Glomerular endothelial cell (primary cell): ENCODE measurements at places on chromosomes 1 and 21. TPM values are rescaled to one million over a fixed set of nuclear protein-coding genes. Genes with fewer than 3 reads are reported as not detected.

HSD3B2 gene
- not detected in 2 replicates for total RNA-seq

ASCL5 gene
- not detected in 2 replicates for total RNA-seq

KIRREL1 gene
- total RNA-seq, result 60.3 and 86.7 TPM in 2 replicates

AMY1A gene
- total RNA-seq, result not detected in 2 replicates

C2CD4D gene
- not detected in 2 replicates for total RNA-seq

CHI3L2 gene
- not detected in 2 replicates for total RNA-seq

AMY1B gene
- total RNA-seq, result not detected in 2 replicates

GSTM4 gene
- total RNA-seq, result 2.0 and 3.3 TPM in 2 replicates

HSD3B1 gene
- not detected in 2 replicates for total RNA-seq

CLDN14 gene
- total RNA-seq, result 6.1 and 7.9 TPM in 2 replicates

LEFTY2 gene
- total RNA-seq, result not detected in 2 replicates

ACTN2 gene
- not detected in 2 replicates for total RNA-seq

FYB2 gene
- total RNA-seq, result not detected in 2 replicates

ANGPTL1 gene
- not detected in 2 replicates for total RNA-seq

LRP8 gene
- 18.2 and 27.5 TPM in 2 replicates for total RNA-seq

PPFIA4 gene
- 0.29 and 6.8 TPM in 2 replicates for total RNA-seq

C8A gene
- total RNA-seq, result not detected in 2 replicates

PGLYRP3 gene
- total RNA-seq, result not detected in 2 replicates

CHRM3 gene
- total RNA-seq, result 1.1 and 3.4 TPM in 2 replicates
